ENCODE measurements at places on chromosomes 2 and 18. TPM values are rescaled to one million over a fixed set of nuclear protein-coding genes. Genes with fewer than 3 reads are reported as not detected.

GRCh38 chr18:63697097-63697660 is 5.6 kb upstream of the SERPINB11 start:
- DNase-seq: no peak

- no peak for DNase-seq
Measured at GRCh38 chr2:159349674-159350299, 63.3 kb upstream of the WDSUB1 start.

The COLEC12 gene
- total RNA-seq: 92.7 TPM

GRCh38 chr2:69125816-69126215 is 112.8 kb downstream of the ANTXR1 start:
- no peak for DNase-seq

DNA sequence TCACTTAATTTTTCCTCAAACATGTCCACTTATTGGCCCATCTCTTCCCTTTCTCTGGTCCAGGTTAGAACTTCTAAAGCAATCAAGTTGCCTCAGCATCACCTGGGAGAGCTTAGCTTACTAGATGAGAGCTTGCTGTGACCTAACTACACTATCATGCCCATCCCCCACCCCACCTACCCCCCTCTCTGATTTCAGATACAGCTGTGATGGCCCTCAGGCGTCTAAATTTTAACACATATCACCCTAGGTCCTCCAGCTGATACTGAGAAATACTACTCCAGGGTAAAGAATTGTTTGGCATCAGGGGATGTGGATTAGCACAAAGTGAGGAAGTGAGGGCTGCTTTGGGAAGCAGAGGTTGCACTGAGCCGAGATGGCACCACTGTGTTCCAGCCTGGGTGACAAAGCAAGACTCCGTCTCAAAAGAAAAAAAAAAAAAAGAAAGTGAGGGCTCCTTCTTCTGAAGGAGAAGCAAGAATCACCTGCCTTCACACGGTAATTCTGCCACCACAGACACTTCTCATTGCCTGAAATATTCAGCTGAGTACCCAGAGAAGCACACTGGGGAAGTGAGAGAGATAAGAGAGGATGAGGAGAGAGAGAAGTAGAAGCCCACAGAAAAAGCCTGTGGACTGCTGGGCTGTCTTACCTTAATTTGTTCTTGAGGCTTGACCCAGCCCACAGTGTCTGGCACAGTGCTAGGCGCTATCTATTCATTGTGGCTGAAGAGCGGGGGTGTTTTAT is 263.4 kb downstream of the ASXL3 start:
- no peak for DNase-seq

DNA sequence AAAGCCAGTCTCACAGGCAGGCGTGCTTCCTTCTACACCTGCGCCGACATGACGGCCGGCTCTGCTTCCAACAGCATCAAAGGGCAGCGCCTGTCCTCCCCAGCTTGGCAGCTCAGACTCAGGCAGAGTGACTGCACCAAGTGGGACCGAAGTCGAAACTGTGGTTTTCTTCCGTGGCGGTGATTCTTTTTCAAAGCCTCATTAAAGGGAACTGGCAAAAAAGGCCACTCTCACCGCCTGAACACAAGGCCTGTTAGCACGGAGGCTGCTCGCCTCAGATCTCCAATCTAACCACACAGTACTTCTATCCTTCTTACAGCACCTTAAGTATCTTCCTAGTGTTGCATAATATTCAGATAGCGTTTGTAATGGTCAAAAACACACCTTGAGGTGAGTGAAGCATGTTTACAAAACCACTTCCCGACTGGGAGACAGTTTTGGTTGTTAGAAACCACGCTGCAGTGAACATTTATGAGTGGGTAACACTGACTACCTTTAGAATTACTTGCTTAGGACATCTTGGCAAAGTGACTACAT is 236.4 kb downstream of the HDAC4 start:
- no peak for DNase-seq

- no peak for DNase-seq
Measured at GRCh38 chr2:184783576-184783975, 185.2 kb downstream of the ZNF804A start.

The APCDD1 gene
- total RNA-seq: 70.8 TPM

The MYOM1 gene
- 41.9 TPM for total RNA-seq

GRCh38 chr2:36123995-36124394 is 231.6 kb upstream of the CRIM1 start:
- DNase-seq: no peak

GRCh38 chr2:204973616-204974015 is 428.3 kb downstream of the PARD3B start:
- DNase-seq: no peak

The ELP2 gene
- 172 TPM for total RNA-seq
